Right renal cortex interstitium (tissue), 3 donors: ENCODE measurements at places on chromosomes 13 and 19. TPM values are rescaled to one million over a fixed set of nuclear protein-coding genes. Genes with fewer than 3 reads are reported as not detected.

SULT2B1 gene
- 0.24 TPM for polyA plus RNA-seq

MYO16 gene
- polyA plus RNA-seq, result 0.45 TPM

- no peak for DNase-seq
These were observed 309.9 kb downstream of the DCT start for GRCh38 chr13:94169454-94170144.

DNA sequence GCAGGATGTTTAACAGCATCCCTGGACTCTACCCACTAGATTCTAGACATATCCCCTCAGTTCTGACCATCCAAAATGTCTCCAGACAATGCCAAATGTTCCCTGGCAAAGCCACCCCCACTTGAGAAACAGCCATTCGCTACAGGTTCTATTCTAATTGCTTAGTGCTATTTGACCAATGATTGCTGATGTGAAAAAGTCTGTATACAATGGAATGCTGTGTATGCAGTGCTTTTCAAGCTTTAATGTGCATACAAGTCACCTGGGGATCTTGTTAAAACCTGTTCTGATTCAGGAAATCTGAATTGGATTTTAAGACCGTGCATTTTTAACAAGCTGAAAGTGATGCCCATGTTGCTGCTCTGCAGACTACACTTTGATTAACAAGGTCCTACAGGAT, 331.8 kb upstream of the KLF12 start:
- DNase-seq, result no peak

DNA sequence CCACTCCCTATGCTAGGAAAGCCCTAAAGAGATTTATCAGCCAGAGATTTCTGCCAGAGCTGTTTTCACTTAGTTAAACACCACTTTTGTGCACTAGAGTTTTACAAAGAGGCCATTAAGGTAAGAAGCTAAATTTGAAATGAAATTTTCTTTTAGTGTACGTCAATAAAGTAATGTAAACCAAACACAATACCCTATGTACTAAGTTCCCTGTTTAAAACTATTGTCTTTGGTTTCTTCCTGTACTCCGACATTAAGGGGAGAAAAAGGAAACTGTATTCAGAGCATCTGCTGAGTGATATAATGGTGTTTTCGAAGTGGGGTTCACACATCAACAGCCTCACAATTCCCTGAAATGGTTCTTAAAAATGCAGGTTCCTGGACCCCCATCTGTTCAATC, 40.7 kb upstream of the STARD13 start:
- no peak for DNase-seq

DNA sequence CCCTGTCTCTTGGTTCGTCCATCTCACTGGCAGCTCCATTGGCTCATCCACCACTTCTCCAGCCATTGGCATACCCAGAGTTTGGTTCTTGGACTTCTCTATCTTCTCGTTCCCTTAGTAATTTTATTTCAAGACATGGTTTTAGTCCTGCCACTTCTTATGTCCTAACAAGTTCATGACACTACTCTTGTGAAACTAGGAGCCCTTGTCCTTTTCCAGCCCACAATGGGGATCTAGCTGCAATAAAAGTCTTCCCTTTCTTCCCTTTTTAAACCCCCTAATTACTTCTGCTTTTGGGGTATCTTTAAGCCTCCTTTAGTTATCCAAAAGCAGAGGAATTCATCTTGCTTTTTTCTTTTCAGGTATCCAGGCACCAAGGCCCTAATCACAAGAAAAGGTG, 2.9 kb upstream of the RCBTB2 start:
- no peak for DNase-seq
